ENCODE measurements at places on chromosomes 4 and X. TPM values are rescaled to one million over a fixed set of nuclear protein-coding genes. Genes with fewer than 3 reads are reported as not detected.

The FGA gene
- total RNA-seq = not detected

The TLR1 gene
- 3.6 TPM for total RNA-seq

The CYSLTR1 gene
- total RNA-seq = not detected

The AMBN gene
- total RNA-seq = not detected

The DCAF12L2 gene
- 0.24 TPM for total RNA-seq

The RADX gene
- 1.9 TPM for total RNA-seq

The XAGE1A gene
- not detected for total RNA-seq

The TIGD2 gene
- total RNA-seq = 8.5 TPM

The SLC2A9 gene
- total RNA-seq = 102 TPM

The ARHGAP6 gene
- 0.48 TPM for total RNA-seq

The EDNRA gene
- total RNA-seq = 7.5 TPM

The STARD8 gene
- under 0.01 TPM for total RNA-seq

All from tracheal epithelial cell (primary cell).